ENCODE measurements at places on chromosomes 13 and 19.

- no peak for DNase-seq
These were observed 14.8 kb upstream of the EID2 start for GRCh38 chr19:39554701-39555311.

DNA sequence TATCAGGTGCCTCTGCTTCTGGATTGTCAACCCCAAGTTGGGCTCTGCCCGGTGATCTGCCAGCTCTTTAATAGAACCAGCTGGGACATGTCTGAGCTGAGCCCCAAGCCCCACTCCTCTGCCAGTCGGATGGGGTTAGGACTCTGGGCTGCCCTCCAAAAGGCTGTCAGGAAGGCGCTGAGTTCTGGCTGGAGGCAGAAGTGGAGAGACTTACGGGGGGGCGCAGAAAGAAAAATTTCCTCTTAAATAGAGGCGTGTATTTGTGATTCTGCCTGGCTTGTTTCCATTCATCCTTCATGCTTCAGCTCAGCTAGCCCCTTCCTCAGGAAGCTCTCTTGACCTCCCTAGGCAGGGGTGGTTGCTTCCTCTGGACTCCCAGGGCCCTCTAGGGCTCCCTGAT, 985 bp upstream of the KCNK6 start:
- DNase-seq, result no peak

GRCh38 chr19:19113040-19113626, 25.1 kb downstream of the TMEM161A start:
- DNase-seq, result peak; percentile 11

GRCh38 chr13:52812941-52813340, 35.5 kb downstream of the PCDH8 start:
- DNase-seq, result no peak

GRCh38 chr13:74550039-74550438, 415.8 kb upstream of the KLF12 start:
- peak; percentile 19 for DNase-seq

DNA sequence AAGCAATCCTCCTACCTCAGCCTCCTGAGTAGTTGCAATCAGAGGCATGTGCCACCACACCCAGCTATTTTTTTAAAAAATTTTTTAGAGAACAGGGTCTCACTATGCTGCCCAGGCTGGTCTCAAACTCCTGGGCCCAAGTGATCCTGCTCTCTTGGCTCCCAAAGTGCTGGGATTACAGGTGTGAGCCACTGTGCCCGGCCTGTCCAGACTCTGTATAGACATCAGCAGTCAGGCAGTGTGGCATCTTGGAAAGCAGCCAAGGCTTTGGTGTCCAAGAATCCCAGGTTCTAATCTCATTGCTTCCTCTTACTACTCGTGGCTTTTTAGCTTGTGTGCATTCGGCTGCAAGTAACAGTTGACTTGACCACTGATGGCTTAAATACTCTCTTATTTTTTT, 43.4 kb downstream of the BICRA start:
- no peak for DNase-seq

DNA sequence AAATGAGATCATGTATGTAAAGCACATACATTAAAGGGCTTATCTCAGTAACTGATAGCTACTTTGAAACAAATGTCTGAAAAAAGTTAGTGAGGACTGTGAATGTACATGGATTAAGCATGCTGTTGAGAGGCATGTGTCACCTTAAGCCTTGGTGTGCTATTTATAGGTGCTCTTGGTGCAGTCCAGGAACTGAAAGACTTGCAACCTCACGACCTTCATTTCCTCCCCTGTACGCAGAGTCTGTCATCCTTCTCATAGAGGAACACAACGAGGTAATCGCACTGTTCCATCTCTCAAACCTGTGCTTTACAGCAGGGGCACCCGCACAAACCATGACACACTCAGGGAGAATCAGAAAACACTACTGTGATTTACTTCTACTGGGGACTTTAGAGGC, 65.6 kb downstream of the UFM1 start:
- DNase-seq, result no peak

DNA sequence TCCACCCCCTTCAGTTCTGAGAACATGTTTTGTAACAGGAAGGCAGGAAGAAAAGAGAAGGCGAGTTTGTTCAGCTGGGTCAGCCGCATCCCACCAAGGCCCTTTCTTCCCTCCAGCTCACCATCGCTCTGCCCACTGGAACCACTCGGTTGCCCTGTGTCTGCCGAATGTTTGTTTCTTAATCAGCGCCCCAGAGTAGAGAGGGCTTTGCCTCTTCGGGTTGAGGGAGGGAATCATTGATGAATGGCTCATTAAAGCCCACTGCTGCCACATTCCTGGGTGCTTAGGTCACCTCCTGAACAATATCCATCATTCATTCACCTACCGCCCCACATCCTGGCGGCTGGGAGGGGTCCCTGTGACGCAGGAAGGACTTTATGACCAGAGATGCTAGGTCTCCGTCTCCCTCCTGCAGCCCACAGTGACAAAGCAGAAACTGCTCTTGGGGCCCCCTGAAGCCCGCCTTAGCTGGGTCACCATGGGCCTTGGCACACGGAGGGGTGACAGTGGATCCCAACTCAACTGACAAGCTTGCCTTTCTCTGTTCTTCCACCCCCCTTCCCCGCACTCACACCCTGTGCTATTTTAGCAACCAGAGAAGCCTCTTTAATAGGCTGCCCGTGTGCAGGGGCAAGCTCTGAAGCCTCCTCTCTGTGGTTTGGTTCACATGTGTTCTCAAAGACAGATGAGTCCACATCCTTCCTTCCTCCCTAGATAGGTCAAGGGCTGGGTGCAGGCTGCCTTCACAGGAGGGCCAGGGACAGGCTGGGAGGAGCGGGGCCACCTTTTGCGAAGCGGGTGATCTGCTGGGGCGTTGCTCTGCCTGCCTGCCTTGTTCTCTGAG, 46.2 kb downstream of the ACTN4 start:
- DNase-seq, result peak; percentile 73

DNA sequence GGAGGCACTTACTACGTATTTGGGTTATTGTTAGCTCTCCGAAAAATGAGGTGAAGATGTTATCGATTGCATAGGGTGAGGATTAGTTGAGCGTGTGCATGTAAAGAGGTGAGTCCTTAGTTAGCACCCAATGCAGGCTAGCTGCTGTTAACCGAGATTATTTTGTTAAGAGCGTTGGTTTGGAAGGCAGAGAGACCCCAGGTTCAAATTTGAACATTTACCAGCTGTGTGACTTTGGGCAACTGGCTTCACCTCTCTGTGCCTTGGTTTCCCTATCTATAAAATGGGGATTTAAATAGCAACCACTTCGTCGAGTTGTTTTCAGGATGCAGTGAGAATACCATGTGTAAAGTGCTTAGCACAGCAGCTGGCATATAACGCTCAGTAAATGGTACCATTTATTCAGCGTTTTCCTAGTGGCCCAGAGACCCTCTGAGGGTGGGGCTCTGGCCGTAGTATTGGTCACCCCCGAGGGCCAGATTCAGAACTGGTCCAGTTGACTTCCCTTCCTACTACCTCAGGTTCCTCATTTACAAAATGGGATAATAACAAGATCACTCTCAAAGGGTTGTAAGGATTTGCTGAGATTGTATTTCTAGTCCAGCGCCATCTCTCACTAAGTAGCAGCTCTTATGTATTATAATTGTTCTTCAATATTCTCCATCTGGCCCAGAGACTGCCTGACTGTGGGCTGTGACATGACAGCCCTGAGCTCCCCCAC, 887 bp downstream of the SIPA1L3 start:
- peak; percentile 13 for DNase-seq
